Activated T-helper 1 cell treated with Interleukin-2 at 50 U/mL for 16 hours (primary cell): ENCODE measurements at places on chromosomes 4 and X.

- DNase-seq = no peak
These were observed 1367.0 kb downstream of the PCDH7 start for GRCh38 chr4:32087211-32087610.

DNA sequence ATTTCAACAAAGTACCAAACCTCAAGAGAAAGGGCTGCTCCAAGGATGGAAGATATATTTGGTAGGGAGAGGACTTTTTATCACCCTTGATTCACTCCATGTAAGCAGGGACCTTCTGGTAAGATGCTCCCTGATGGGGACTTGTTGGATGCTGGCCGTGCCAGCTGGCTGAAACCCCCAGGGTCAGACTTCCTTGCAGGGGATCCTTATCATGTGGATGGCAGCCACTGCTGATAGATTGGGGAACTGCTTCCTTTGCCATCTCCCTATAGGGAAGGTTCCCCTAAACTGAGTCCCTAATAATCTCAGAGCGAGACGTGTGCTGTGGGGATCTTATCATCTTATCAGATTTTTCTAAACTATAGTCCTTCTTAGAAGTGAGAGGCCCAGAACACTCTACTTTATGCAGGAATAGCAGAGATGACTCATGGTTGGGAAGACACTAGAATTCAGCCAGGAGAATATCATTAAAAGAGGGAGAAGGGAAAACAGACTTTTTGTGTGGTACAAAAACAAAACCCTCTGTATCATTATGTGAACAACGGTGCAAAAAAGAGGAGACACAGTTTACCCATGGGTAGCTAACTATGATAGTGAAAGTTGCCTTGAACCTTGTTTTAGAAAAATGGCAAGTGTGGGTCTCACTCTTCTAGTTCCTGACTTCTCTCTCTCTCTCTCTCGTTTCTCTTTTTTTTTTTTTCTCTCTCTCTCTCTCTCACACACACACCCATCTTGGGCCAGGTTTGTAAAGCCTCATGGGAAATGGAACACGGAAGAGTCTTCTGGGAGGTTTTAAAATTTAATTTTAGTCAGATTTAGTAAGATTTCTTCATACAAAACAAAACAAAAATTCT lies 16.1 kb downstream of the RHOH start:
- no peak for DNase-seq

DNA sequence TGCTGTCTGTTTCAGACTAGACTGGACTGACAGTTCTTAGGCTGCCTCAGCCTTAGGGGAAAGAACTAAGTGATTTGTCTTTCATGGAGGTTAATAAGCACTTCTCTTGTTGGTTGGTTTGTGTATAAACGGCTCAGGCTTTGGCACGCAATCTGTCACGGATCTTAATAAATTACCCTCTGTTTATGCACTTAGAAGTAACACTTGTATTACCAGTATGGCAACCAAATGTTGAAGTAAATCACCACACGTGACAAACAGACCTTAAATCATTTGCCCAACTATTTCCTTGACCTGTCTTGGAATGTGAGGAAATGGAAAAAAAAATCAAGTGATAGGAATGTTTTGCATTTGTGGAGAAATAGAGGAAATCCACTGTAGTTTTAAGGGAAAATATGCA lies 69.9 kb downstream of the TEX13A start:
- DNase-seq = no peak

- no peak for DNase-seq
These were observed 82.7 kb downstream of the TENM3 start for GRCh38 chr4:182325848-182326255.

GRCh38 chr4:153281476-153281875 lies 63.0 kb upstream of the MND1 start:
- no peak for DNase-seq

GRCh38 chr4:27886120-27886519 lies 1025.5 kb downstream of the STIM2 start:
- no peak for DNase-seq

DNA sequence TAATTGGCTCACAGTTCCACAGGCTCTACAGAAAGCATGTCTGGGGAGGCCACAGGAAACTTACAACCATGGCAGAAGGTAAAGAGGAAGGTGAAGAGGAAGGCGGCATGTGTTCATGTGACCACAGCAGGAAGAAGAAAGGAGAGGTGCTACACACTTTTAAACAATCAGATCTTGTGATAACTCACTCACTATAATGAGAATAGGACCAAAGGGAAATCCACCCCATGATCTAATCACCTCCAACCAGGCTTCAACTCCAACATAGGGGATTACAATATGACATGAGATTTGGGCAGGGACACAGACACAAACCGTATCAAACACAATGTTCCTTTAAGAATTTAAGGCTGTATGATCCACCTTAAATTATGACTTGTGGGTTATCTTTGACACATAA lies 10.5 kb upstream of the PGM2 start:
- no peak for DNase-seq

- DNase-seq = no peak
These were observed 98.7 kb upstream of the CBLL2 start for GRCh38 chrX:22173966-22174365.

DNA sequence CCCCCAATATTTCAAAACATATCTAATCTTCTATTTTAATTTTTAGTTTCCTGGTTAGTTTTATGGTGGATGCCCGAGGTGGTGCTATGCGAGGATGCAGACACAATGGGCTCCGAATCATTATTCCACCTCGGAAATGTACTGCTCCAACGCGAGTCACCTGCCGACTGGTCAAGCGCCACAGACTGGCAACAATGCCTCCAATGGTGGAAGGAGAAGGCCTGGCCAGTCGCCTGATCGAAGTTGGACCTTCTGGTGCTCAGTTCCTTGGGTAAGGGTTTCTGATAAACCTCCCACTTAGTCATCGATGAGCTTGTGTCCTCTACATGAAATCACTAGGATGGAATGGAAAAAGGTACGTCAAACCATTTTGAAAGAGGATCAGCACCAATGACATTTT lies 280.7 kb downstream of the ANK2 start:
- DNase-seq = no peak

- no peak for DNase-seq
These were observed 146.2 kb upstream of the NDST4 start for GRCh38 chr4:115259642-115260041.

- no peak for DNase-seq
These were observed 42.1 kb downstream of the AFF1 start for GRCh38 chr4:86976801-86977485.

- no peak for DNase-seq
These were observed 20.8 kb downstream of the PPEF2 start for GRCh38 chr4:75881476-75881875.
